ENCODE measurements at places on chromosomes 16 and 17.

- DNase-seq, result no peak
These were observed 5.5 kb upstream of the CACNG5 start for GRCh38 chr17:66829386-66829864.

DNA sequence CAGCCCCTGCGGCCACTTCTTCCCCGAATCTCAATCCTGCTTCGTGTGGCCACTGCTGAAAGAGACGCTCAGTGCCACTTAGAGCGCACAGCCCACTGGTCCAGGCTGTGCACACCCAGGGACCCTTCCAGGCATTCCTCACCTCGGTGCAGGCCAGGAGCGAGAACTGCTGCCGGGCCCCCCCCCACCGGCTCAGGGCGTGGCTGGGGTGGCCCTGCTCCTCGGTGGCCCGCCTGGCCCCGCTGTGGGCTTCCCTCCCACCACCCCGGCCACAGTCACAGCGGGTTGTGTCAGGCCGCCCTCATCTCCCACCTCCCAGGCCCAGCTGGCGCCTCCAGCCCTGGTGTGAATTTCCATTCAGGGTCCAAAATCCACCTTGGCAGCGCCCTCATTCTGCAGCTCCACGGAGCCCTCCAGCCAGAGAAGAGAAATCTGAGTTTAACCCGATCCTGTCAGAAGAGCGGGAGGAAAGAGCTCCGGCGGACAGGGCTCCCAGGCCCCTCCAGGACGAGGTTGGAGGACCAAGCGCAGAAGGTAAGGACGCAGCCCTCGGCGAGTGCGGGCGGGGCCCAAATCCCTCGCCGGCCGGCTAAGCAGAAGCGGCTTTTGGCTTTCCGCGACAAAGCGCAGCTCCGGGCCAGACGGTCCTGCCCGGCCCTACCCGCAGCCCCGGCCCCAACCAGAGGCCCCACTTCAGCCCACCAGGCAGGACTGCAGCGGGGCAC lies 12.0 kb downstream of the TBC1D16 start:
- DNase-seq, result no peak

DNA sequence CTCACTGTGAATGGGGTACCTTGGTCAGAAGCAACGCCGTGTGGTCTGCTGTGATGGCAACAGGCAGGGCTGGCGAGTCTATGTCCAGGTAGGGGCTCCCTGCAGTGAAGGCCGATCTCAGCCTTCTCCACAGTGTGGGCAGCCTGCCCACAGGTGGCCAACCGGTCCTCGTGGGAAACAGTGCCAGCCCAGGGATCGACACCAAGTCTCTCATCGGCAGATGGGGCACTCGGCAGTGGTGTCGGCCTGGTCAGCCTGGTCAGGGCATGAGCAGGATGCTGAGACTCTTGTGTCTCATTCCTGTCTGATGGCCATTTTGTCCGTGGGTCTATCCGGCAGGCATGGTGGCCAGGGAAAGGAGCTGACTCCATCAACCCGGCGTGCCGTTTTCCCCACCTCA lies 92.2 kb downstream of the TNFRSF13B start:
- no peak for DNase-seq

GRCh38 chr17:72976971-72977770 lies 115.3 kb downstream of the SLC39A11 start:
- peak; percentile 71 for DNase-seq

DNA sequence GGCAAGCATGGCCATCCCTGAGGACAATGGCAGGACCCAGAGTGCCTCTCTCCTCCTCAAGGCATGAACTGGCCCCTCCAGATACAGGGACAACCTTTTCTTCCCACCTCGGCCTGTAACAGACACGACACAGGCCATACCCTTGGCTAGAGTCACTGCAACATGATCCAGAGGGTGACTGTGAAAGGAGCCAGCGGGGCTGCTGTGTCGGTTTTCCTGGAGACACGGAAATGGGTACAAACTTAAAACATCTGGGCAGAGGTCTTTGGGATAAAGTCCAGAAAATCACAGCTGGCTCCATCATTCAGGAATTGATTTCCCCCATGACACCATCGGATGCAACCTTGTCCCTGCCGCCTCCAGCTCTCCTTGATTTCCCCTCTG lies 5.3 kb downstream of the CEP295NL start:
- DNase-seq, result no peak

GRCh38 chr17:42442196-42442565 lies 16.5 kb upstream of the ATP6V0A1 start:
- no peak for DNase-seq

- DNase-seq, result no peak
These were observed 16.0 kb downstream of the ZNF821 start for GRCh38 chr16:71867939-71868338.

- no peak for DNase-seq
These were observed 11.4 kb downstream of the CNEP1R1 start for GRCh38 chr16:50036426-50036825.

- DNase-seq, result no peak
These were observed 239.9 kb upstream of the TNRC6C start for GRCh38 chr17:77718669-77718961.

- DNase-seq, result no peak
These were observed 26.2 kb downstream of the ABCC3 start for GRCh38 chr17:50660887-50661345.

DNA sequence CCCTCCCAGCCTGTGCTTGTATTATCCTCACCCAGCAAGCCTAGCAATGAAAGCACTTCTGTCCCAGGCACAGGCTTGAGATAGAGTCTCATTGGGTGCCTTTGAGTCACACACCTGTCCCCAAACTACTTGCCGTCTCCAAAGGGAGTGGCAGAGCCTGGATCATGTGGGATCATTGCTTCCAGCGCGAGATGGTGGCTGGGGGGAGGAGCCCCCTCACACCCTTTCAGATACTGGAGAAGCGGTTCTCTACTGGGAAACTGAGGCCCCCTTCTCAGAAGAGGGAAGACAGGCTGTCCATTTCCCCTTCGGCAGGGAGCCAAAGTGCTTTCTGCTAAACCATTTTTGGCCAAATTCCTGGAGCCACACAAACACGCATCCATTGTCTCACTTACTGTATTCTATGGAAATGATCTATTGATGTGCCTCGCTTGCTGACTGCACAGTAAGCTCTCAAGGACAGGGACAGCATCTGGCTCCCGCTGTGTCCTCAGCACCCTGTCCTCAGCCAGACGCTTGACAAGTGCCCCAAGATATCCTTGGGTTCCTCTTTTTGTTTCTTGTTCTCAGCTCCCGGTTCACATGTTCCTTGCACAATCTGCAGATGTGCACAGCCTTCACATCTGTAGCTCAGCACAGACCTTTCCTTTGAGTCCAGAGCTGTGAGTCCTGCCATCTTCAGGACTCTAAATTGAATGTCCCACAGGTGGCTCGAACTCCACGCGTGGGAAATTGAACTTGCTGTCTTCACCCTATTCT lies 26.0 kb upstream of the DLX3 start:
- no peak for DNase-seq

DNA sequence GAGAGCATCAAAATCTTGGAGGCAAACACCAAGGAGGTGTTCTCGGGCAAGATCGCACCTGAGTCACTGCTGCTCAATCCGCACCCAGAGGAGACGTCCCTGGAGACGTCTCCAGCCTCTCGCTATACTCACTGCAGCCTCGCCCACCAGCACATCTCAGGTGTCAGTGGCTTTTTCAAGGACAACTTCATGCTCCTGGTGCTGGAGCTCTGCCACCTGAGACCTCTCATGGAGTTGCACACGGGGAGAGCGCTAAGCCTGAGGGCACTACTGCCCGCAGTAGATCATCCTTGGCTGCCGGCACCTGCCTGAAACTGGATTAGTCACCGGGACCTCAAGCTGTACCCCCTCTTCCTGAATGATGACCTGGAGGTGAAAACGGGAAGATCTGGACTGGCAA lies 2.6 kb upstream of the MBTPS1 start:
- DNase-seq, result no peak

- DNase-seq, result no peak
These were observed 10.9 kb downstream of the HDAC5 start for GRCh38 chr17:44112284-44113280.

GRCh38 chr17:62995377-62995885 lies 29.4 kb downstream of the TANC2 start:
- no peak for DNase-seq

GRCh38 chr16:27698266-27698665 lies 148.3 kb downstream of the KATNIP start:
- DNase-seq, result no peak

DNA sequence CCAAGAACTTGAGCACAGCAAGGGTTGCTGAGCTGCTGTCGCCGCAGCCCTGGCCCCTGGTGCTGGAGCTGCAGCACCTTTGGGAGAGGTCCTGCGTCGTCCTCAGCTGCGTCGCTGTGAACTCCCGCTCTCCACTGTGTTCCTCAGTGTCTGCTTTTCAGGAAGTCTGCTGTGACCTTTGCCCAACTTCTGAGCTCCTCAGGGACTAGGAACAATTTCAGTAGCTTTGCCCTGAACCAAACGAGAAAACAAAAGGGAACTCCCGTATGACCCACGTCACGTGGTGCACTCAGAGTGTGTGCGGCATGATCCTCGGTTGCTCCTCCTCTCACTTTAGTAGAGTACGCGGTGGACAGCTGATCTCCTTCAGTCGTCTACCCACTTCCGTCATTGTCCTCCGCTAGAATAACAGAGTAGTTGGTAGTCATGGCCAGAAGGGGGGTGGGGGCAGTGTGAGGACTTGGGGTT lies 44.2 kb downstream of the WDR45B start:
- no peak for DNase-seq

GRCh38 chr17:8162233-8162996 lies at the start of gene VAMP2:
Gene VAMP2, minus strand, starts transcription at chr17:8162948. Its CDS starts 69 bp downstream, at chr17:8162879.
- no peak for DNase-seq

DNA sequence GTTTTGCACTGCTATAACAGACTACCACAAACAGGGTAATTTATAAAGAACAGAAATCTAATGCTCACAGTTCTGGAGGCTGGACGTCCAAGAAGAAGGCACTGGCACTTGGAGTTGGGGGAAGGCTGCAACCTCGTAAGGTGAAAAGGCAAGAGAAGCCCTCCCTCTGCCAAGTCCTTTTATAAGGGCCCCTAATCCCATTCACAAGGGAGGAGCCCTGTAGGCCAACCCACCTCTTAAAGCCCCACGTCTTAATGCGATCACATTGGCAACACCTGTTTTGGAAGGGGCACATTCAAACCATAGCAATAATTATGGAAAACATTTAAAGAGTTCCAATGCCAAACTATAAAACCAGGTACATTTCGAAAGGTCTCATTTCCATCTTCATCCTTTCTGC lies 5.2 kb downstream of the PKD1L3 start:
- no peak for DNase-seq

GRCh38 chr16:26768385-26769010 lies 298.2 kb upstream of the C16orf82 start:
- no peak for DNase-seq

DNA sequence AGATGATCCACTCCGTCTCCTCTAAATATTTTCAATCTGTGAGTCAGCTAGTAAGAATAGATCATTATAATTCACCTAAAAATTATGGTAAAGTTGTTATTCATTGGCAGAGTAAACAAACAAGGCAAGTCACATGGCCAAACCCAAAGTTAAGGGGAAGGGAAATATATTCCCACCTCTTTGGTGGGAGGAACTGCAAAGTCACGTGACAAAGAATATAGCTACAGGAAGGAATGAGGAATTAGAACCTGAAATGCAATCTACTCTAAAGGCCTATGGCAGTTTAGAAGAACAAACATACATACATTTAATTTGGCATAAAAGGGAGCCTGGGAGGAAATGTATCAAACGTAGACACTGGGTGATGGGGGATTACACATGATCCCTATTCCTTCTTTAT lies 48.9 kb downstream of the NOG start:
- DNase-seq, result no peak

GRCh38 chr16:53198933-53199332 lies 144.1 kb downstream of the CHD9 start:
- no peak for DNase-seq

DNA sequence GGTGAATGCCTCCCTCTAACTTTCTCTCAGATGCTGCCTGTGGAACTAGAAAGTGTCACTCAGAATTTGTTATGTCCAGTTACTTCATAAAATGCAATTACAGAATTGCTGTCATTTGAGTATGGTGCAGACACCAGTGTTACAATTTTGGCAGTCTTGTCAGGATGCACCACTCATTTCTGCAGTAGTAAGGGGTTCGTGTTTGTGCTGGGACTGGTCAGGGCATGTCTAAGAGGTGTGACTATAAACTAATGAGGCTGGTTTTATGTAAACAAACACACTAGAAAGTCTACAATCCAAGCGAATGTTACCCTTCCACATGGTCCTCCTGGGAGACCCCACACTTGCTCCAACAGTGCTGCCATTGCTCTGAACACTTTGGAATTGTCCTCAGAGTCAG lies 206.2 kb downstream of the ANKFN1 start:
- DNase-seq, result no peak

- no peak for DNase-seq
These were observed 30.9 kb downstream of the WSB1 start for GRCh38 chr17:27324771-27325339.

GRCh38 chr17:77498091-77498741 lies 357.4 kb downstream of the SEC14L1 start:
- DNase-seq, result no peak

DNA sequence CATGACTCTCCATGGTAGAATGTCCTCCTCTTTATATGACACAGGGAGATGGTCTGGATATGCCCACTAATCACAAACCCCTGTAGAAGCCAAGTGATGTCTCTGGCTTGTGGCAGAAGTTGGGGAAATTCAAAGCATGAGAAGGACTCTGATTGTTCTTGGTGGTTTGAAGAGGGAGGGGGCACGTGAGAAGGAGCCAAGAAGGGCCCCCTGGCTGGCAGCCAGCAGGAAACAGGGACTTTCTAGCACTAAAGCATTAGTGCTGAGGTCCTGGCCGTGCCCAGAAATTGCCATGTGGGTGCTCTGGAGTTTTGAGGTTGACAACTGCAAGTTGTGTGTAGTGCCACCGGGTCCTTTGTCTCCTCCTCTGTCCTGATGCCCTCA lies 199.9 kb downstream of the LGALS9B start:
- peak; percentile 17 for DNase-seq

GRCh38 chr17:79715098-79715942 lies 15.4 kb upstream of the ENPP7 start:
- DNase-seq, result no peak

GRCh38 chr17:59783221-59784047 lies 76.0 kb downstream of the VMP1 start:
- DNase-seq, result peak; percentile 82

- DNase-seq, result no peak
These were observed 273.9 kb upstream of the MAF start for GRCh38 chr16:79874391-79874790.

DNA sequence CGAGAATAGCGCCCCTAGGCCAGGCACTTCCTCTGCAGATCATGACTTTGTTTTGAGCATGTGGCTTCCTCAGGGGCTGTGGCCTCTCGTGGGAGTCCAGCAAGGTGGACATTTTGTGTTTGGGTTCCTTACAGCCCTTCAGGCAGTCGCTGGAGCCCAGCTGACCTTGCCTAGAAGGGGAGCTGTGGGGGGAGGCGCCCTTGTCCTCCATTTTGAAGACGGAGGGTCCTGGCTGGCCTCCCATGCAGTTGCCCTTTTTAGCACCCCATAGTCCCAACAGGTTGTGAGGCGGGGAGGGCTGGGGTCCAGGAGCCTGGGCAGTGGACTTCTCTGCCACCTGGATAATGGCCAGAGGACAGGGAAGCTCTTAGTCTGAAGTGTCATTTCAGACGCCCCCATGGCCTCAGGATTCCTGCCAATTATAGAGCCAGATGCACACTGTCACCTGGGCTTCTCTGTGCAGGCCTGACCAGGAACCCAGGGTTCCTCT lies 1.4 kb downstream of the SOST start:
- DNase-seq, result no peak

All from HS-27A (cell line).